ENCODE measurements at places on chromosomes 3 and 15.

DNA sequence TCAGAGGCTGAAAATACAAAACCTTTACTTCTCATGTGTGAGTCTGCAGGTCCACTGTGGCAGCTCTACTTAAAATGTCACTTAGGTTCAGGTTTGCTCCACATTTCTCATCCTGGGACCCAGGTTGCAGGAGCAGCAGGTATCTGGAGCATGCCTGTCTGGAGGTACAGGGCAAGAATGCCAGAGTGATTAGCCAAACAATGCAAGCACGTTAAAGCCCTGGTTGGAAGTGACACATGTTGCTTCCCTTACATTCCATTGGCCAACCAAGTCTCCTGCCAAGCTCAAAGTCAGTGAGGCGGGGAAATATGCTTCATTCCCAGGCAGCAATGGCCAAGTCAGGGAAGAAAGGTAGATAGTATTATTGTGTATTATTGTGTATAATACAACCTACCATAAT lies 76.8 kb upstream of the ARL6 start:
- no peak for DNase-seq

DNA sequence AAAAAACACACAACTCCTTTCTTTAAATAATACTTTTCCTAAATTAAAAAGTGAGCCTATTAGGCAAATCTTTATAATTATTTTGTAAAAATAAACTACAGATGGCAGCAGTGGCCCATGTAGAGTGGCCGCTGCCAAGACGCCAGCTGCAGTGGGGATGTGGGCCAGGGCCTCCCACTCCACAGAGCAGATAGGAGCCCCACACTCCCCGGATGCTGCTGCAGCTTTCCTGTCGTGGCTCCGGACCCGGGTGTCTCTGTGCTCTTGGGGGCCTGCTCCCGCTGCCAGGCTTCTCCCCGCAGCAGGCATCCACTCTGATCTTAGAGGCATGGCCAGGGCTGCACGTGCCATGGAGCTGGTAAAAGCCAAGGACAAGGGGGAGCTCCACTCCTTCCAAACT lies 67.5 kb downstream of the PROS1 start:
- no peak for DNase-seq

DNA sequence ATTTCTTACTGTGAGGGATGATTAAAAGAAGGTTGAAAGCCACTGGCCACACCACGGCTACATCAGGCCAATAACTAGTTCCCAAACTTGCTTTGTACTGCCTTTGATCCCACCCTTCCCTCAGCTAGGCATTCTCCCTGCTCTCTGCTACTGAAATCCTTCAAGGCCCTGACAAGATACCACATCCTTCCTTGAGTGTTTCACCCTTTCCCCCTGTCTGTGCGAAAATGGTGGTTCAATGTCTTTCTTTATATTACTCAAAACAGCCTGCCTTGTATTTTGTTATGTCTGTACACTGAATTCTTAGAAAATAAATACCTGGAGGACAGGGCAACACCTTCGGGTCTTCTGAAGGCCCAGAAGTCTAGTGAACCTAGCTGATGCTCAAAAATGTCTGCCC lies 932 bp upstream of the VPS8 start:
- DNase-seq, result no peak

DNA sequence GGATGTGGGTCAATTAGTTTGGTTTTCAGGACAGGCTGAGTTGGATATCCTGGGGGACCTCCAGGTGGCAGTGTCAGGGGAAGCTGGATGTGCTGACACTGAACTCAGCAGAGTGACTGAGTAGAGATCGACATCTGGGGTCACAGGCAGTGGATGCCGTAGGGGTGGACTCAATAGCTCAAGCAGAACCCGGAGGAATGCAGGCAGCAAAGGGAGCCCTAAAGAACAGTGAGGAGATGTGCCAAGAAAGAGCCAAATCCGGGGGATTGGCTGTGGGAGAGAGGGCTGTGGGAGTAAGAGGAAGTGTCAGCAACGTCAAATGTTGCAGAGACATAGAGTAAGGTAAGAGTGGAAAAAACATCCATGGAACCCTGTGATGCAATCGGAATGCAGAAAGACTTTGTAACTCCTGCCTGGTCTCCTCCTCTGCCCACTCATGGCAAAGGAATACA lies 11.6 kb downstream of the CCR5AS start:
- DNase-seq, result no peak

DNA sequence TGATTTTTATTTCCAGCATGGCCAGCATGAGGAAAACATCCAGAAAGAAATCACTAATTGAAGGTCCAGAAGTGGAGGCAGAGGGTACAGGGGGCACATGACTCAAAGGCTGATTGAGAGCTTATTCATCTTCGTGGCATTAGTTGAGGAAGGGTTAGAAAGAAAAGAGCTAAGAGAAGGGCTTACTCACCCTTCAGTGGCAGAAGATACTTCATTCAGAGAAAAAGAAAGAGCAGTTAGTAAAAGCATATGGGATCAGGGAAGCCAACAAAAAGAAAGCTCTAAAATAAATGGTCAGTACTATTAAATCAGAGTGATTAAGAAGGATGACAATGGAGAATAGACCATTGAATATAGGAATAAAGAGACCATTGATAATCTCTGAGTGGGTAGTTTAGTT lies 25.2 kb downstream of the GAP43 start:
- DNase-seq, result no peak

DNA sequence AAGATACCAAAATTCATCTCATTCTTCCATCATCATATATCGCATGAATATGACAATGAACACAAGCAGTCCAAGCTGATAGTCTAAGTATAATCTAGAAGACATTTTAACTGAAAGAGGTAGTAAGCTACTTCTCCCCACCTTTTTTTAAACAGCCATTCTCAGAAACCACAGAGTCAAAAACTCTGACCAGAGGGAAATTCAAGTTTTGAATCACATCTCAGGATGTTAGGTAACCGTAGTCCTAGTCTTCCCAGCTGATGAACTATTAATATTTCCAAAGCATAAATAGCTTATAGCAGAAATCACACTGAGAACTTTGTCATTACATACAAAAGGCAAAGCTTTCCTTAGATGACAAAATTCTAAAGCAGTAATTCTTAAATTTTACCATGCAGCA lies 25.8 kb downstream of the NPTN start:
- DNase-seq, result no peak

- DNase-seq, result no peak
Observed at GRCh38 chr15:94235041-94235440, 3.7 kb downstream of the MCTP2 start.

DNA sequence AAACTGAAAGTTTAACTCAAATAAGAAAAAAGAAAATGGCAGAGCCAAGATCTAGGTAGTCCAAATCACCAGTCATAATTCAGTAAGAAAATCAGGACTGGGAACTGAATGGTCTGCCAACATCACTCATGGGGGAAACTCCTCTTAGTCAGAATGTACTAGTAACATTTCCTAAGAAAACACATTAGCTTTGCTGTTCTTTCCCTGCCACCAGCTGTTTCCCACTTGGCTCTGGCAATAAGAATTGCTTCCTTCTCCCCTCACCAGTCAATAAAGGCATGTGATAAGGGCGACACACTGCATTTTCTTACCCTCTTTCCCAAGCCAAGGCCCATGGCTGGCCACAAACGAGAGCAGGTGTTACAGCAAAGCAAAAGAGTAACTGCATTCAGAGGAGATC lies 46.1 kb downstream of the PIK3R4 start:
- DNase-seq, result no peak

- no peak for DNase-seq
Observed at GRCh38 chr15:96495386-96495785, 164.9 kb downstream of the NR2F2 start.

- no peak for DNase-seq
Observed at GRCh38 chr3:31770822-31771326, 210.2 kb downstream of the OSBPL10 start.

- no peak for DNase-seq
Observed at GRCh38 chr3:17356585-17356984, 385.8 kb downstream of the TBC1D5 start.

- no peak for DNase-seq
Observed at GRCh38 chr15:64324165-64324877, 31.7 kb downstream of the CSNK1G1 start.

DNA sequence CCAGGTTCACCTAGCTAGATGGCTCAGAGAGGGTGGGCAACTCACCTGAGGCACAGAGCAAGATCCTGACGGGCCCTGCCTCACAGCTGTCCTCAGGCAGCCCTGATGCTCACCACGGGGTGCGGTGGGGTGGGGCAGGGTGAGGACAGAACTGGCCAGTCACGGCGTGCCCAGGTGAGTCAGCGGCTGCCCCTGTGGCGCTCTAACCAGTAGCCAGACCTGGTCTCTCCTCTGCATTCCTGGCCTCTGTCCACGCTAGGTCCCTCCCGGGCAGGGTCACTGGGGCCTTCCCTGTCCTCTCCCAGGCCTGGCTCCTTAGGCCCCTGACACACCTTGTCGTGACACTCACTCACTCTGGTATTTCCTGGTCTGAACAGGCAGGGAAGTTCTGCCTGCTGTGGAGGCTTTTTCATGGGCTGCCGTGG lies 901 bp downstream of the ALS2CL start:
- DNase-seq, result peak; percentile 74

DNA sequence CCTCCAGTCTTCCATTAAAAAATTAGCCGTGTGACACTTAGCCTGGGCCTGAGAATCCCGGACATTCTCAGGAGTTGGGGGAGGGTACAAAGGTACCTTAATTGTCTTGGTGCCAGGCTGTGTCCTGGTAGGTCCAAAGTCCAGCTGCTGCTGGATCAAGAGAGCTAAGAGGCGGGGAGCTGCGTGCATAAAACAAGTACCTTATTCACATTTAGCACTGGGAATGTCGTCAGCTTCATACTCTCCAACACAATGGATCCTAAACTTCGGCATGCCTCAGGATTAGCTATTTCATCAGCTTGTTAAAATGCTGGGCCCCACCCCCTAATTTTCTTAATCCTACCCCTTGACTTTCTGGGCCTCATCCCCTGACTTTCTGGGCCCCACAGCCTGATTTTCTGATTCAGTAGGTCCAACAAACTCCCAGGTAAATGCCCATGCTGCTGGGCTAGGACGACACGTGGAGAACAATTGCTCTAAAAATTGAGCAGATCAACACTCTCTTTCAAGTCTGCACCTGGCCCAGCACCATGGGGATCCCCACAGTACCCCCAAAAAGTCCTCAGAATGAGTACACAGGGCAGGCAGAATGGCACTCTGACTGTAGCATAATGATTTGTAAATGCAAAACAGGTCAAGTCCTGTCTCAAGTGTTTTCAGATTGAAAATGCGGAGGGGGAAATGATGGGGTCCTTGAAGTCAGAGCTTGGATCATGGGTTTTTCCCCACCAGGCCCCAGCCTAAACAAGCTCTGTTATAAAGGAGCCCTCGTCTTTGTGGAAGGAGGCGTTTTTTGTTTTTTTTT lies 5.6 kb upstream of the AEN start:
- no peak for DNase-seq

DNA sequence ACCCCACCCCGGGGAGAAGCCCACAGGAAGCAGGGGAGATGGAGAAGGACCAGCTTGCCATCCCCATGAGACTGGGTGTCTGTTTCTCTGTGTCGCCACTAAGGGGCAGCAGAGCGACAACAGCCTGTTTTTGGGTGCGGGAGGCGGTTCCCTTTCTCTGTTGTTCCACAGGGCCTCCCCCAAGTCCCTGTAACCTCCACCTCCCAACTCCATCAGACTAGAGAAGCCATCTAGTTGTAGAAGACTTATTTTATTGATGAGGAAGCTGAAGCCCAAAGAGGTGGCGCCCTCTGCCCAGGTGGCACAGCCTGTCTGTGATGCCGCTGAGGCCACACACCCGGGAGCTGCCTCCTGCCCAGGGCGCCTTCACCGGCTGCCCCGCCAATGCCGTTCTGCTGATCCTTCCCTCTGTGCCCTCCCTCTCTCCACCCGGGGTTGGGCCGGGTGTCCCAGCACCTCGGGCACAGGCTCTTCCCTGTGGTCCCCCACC lies 3.9 kb upstream of the CCDC9B start:
- DNase-seq, result peak; percentile 74

GRCh38 chr3:53696401-53697172 lies 149.6 kb downstream of the CHDH start:
- DNase-seq, result no peak

DNA sequence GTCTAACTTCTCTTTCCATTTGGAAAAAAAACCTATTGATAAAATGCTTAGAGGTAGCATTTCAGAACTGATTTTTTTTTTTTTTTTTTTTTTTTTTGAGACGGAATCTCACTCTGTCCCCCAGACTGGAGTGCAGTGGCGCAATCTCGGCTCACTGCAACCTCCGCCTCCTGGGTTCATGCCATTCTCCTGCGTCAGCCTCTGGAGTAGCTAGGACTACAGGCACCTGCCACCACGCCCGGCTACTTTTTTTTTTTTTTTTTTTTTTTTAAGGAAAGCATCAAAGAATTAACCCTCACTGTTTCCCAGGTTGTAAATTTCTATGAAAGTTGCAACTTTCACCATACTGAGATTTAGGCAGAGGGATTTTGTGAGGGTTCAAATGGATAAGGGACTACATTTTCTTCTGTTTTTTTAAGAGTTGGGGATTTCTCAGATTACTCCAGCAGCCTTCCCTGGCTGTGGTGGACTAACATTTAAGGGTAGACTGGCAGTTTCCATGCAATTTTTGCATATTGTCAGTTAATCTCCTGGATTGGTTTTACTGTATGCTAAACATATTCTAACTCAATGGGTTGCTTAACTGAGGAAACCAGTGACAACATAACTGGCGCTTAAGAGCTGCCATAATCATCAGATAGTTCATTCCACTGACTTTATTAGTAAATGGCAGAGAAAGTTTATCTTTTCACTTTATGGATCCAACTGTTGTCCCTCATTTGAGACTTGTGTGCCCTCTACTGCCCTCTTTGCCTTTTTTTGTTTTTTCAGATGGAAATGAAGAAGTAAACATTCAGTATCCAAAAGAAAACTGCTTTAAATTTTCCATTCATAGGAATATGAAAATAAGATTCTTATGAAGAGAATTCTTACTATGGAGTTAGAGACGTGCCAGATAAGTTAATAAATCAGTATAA lies 93.7 kb downstream of the NPTN start:
- no peak for DNase-seq

GRCh38 chr3:57048052-57048671 lies 12.3 kb upstream of the SPATA12 start:
- DNase-seq, result no peak

- DNase-seq, result peak; percentile 67
Observed at GRCh38 chr3:5092018-5092417, 30.1 kb upstream of the ARL8B start.

GRCh38 chr3:119323723-119324085 lies 29.5 kb downstream of the ARHGAP31 start:
- no peak for DNase-seq

GRCh38 chr3:4290272-4290893 lies 12.8 kb upstream of the SETMAR start:
- no peak for DNase-seq

- DNase-seq, result no peak
Observed at GRCh38 chr15:76588811-76589747, 252.5 kb downstream of the ISL2 start.

DNA sequence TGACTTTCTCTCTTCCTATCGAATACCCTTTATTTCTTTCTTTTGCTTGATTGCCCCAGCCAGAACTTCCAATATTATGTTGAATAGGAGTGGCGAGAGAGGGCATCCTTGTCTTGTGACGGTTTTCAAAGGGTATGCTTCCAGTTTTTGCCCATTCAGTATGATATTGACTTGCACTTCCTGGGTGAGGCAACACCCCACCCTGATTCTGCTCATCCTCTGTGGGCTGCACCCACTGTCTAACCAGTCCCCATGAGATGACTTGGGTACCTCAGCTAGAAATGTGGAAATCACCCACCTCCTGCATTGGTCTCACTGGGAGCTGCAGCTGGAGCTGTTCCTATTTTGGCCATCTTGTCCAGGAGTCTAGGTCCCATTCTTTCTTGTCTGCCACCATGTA lies 44.8 kb upstream of the KCNH8 start:
- no peak for DNase-seq

GRCh38 chr3:112010636-112011035 lies 11.9 kb downstream of the TAGLN3 start:
- DNase-seq, result no peak

GRCh38 chr15:59447367-59447766 lies 9.4 kb downstream of the FAM81A start:
- DNase-seq, result no peak
